Frontal cortex (tissue), 4 donors: ENCODE measurements at places on chromosomes 5 and 9. TPM values are rescaled to one million over a fixed set of nuclear protein-coding genes. Genes with fewer than 3 reads are reported as not detected.

The CARTPT gene
- total RNA-seq: 2.9 TPM

The MSX2 gene
- 0.41 TPM for total RNA-seq

The SMIM32 gene
- 2.4 TPM for total RNA-seq

The CER1 gene
- total RNA-seq: not detected

The AK8 gene
- total RNA-seq: 1.2 TPM

The EMB gene
- total RNA-seq: 6.5 TPM

The NTNG2 gene
- total RNA-seq: 16.3 TPM

The SCGB3A2 gene
- not detected for total RNA-seq

The TMEM8B gene
- 4.1 TPM for total RNA-seq

The MEIKIN gene
- total RNA-seq: not detected

The LIX1 gene
- total RNA-seq: 7.3 TPM

The ZNF454 gene
- 9.0 TPM for total RNA-seq

The SNCAIP gene
- total RNA-seq: 37.9 TPM
